ENCODE measurements at places on chromosomes 7 and 10. TPM values are rescaled to one million over a fixed set of nuclear protein-coding genes. Genes with fewer than 3 reads are reported as not detected.

ABCB8 gene
- total RNA-seq: 61.5 TPM

CPA2 gene
- total RNA-seq: not detected

COX19 gene
- 17.0 TPM for total RNA-seq

TUBB8 gene
- not detected for total RNA-seq

VSTM4 gene
- total RNA-seq: 49.4 TPM

CYP2E1 gene
- total RNA-seq: 1.9 TPM

EBF3 gene
- total RNA-seq: not detected

GRCh38 chr7:33853361-33854062 is 51.8 kb upstream of the BMPER start:
- no peaks in the 10 kb centered on the region for H3K36me3 ChIP-seq
- no peak for DNase-seq
- H3K27ac ChIP-seq: no peak overlapping the region
- peaks cover 2% of the 10 kb centered on the region for H3K4me1 ChIP-seq

DNA sequence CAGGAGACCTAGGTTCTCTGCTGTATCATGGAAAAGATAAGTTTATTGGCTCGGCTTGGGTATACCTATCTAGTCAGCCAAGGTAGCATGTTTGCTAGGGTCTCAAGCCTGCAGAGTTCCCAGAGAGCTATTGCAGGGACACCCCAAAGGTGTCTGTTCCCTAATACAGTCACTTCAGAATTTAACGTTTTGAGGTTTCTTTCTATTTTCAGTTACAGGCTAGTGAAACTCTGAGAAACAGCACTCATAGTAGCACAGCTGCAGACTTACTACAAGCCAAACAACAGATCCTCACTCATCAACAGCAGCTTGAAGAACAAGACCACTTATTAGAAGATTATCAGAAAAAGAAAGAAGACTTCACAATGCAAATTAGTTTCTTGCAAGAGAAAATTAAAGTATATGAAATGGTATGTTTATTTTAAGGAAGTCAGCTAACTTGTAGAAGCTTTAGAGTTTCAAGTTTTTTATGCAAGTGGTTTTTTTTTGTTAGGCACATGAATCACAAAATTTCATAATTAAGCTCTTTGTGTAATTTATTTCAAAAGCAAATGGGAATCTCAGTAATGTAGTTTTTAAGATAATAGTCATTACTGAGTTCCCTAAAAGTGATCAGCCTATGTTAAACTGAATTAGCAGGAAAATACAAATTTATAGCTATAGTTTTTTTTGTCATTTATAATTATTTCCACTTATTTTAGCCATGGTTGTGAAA is 54.9 kb downstream of the AKAP9 start:
- no peak for DNase-seq
- H3K36me3 ChIP-seq: peaks cover 8% of the 10 kb centered on the region
- H3K27me3 ChIP-seq: no peaks in the 10 kb centered on the region
- H3K4me3 ChIP-seq: no peak overlapping the region
- no peak overlapping the region for H3K27ac ChIP-seq

DNA sequence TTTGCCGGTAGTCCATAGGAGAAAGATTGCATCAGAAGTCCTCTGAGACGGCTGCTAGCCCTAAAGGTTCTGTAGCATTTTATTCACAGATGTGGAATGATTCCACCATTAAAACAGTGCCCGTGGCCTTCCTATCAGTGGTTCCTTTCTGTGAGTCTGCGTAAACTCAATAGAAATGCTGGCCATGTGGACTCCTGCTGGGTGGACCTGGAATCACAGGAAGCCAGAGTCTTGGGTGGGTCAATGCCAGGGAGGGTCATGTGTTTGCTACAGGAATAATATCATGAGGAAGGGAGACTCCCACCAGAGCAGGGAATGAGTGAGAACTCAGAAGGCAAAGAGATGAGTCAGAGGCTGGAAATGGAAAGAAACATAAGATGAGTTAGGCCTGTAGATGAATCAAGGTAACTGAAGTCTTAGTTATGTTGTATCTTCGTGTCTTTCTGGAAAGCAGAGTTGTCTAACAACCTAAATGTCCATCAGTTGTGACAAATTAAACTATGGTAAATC is 410.4 kb upstream of the AUTS2 start:
- no peaks in the 10 kb centered on the region for H3K27me3 ChIP-seq
- no peak overlapping the region for H3K4me3 ChIP-seq
- peaks cover 8% of the 10 kb centered on the region for H3K4me1 ChIP-seq
- H3K27ac ChIP-seq: no peak overlapping the region
- H3K36me3 ChIP-seq: no peaks in the 10 kb centered on the region
- no peak for DNase-seq

DNA sequence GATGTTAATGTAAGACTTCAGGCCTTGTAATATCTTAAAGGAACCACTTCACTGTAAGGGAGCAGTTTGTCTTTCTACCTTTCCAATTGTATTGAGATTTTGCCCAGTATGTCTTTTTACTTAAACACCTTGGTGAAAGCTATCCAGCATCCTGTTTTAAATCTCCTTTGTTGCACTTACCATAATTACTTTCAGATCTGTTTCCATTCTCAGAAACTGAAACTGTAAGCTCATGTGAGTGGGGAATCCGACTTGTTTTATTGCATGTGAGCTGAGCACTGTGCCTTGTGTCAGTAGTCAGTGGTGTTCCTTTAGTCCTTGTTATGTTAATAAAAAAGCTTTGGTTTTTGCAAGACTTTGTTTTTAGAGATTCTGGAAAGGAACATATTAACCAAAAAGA is 42.2 kb downstream of the BMPR1A start:
- H3K4me3 ChIP-seq: no peak overlapping the region
- H3K27me3 ChIP-seq: no peaks in the 10 kb centered on the region
- H3K4me1 ChIP-seq: no peaks in the 10 kb centered on the region
- H3K27ac ChIP-seq: no peak overlapping the region

- no peaks in the 10 kb centered on the region for H3K4me1 ChIP-seq
- no peaks in the 10 kb centered on the region for H3K27me3 ChIP-seq
- H3K36me3 ChIP-seq: no peaks in the 10 kb centered on the region
- H3K4me3 ChIP-seq: no peak overlapping the region
These were observed 13.0 kb downstream of the DPY19L1 start for GRCh38 chr7:35024298-35024697.

DNA sequence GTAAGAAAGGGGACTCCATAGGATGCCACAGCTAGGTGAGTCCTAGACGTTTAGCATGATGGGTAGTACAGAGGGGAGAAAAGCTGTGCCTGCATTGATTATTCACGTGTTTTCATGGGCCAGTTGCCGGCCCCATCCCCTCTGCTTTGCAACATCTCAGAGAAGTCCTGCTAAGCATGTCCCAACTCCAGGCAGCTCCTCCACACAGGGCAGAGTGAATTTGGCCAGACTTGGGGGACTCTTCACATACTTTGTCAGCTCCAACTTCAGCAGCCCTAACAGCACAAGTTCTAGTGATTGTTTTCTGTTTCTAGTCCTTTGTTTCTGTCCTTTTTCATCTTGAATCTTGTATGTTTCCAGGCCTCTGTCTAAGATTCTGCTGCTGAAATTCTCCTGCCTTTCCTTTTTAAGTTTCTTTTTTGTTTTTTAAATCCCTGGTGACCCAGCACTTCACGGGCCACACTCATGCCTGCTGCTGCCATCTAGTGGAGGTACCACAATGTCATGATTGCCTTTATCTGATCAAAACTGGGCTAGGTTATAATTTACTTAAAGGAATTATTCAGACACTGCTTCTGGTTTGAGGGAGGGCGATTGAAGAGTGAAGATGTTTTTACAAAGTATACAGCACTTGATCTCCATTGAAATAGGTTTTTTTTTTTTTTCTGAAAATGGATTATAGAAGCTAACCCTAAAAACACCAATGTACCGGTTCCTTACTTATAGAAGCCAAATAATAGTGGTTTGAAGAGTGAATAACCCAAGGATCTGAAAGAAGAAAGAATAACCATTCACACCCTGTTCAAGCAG is 276.9 kb downstream of the CSTF2T start:
- no peaks in the 10 kb centered on the region for H3K27me3 ChIP-seq
- DNase-seq: peak; percentile 81
- H3K4me1 ChIP-seq: peaks cover 20% of the 10 kb centered on the region
- H3K27ac ChIP-seq: peak overlapping the region; percentile 79

GRCh38 chr7:84291756-84292155 is 97.2 kb upstream of the SEMA3A start:
- no peak overlapping the region for H3K4me3 ChIP-seq
- no peaks in the 10 kb centered on the region for H3K36me3 ChIP-seq
- no peaks in the 10 kb centered on the region for H3K27me3 ChIP-seq
- no peak overlapping the region for H3K27ac ChIP-seq
- no peaks in the 10 kb centered on the region for H3K4me1 ChIP-seq

DNA sequence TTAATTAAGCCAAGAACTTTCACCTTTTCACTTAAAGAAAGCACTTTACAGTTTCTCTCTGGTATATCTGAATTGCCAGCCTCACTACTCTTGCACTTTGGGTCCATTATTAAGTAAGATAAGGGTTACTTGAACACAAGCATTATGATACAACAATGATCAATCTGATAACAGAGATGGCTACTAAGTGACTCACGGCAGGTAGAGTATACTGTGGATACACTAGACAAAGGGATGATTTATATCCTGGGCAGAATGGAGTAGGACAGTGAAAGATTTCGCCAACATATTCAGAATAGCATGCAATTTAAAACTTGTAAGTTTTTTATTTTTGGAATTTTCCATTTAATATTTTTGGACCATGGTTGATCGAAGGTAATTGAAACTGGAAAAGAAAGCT is 34.3 kb upstream of the ITGB8 start:
- no peaks in the 10 kb centered on the region for H3K4me1 ChIP-seq
- no peaks in the 10 kb centered on the region for H3K27me3 ChIP-seq
- no peaks in the 10 kb centered on the region for H3K36me3 ChIP-seq
- H3K4me3 ChIP-seq: no peak overlapping the region

GRCh38 chr7:127041689-127042452 is 210.9 kb downstream of the GRM8 start:
- H3K4me3 ChIP-seq: no peak overlapping the region
- H3K36me3 ChIP-seq: no peaks in the 10 kb centered on the region
- no peak for DNase-seq

DNA sequence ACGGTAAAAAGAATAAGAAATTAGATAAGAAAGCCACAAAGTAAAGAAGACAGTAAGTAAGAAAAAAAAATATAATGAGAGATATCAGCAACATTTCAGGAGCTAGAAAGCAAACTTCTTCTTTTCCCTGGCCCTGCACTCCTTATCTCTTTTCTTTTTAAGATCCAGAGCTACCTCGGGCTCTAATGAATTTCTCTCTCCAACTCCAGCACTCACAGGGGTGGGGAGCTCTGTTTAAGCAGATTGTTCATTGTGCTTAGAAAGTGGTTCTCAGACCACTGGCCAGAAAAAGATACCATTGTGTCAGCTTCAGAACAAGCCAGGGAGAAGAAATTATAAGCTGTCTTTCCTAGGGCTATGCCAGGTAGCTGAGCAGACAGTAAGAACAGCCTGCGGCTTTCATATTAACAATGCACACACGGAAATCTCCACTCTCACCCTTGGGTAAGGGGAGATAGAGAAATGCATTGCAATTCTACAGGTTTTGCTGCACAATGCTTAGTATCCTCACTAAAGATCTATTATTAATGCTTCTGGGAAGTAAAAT is 19.3 kb downstream of the OR2F1 start:
- H3K4me3 ChIP-seq: no peak overlapping the region
- H3K27me3 ChIP-seq: no peaks in the 10 kb centered on the region
- no peak overlapping the region for H3K27ac ChIP-seq
- no peak for DNase-seq

- peak; percentile 66 for DNase-seq
- no peak overlapping the region for H3K27ac ChIP-seq
- peaks cover 8% of the 10 kb centered on the region for H3K4me1 ChIP-seq
These were observed 73.2 kb downstream of the VCL start for GRCh38 chr10:74071157-74071556.

DNA sequence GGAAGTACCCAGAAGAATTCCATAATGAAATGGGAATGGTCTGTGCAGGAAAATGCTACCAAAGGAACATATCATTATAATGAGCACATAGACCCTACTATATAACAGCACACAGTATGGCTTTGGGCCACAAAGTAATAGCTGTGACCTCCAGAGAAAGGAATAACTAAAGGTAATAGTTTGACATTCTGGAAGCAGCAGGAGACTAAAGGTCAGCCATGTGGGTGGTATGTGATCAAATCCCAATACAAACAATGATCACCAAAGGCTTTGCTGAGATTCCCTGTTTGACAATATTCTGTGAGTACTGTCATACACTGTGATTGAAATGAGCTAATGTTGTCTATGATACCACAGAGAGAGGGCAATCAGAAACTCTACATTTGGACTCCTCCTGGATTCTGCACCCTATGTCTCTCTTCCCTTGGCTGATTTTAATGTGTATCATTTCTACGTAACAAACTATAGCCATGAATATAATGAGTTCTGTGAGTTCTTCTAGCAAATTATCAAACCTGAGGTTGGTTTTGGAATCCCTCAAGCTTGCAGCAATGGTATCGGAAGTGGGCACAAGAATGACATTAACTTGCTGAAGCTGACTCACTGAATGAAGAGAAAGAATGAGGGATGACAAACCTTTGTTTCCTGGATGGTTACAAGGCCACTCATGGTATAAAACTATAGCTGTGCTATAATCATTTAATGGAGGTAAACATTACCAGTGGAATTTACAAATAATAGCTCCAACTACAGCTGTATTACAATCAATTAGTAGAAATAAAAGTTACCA is 99.6 kb downstream of the JMJD1C start:
- no peaks in the 10 kb centered on the region for H3K4me1 ChIP-seq
- DNase-seq: no peak
- no peak overlapping the region for H3K4me3 ChIP-seq

GRCh38 chr10:7752251-7752650 is 35.5 kb downstream of the KIN start:
- H3K27me3 ChIP-seq: no peaks in the 10 kb centered on the region
- no peak overlapping the region for H3K27ac ChIP-seq
- peaks cover 20% of the 10 kb centered on the region for H3K36me3 ChIP-seq
- no peaks in the 10 kb centered on the region for H3K4me1 ChIP-seq
- DNase-seq: no peak

- no peak overlapping the region for H3K4me3 ChIP-seq
- no peak for DNase-seq
- H3K27ac ChIP-seq: no peak overlapping the region
- H3K4me1 ChIP-seq: no peaks in the 10 kb centered on the region
- H3K27me3 ChIP-seq: no peaks in the 10 kb centered on the region
These were observed 4.9 kb upstream of the ZSCAN21 start for GRCh38 chr7:100044718-100045117.

DNA sequence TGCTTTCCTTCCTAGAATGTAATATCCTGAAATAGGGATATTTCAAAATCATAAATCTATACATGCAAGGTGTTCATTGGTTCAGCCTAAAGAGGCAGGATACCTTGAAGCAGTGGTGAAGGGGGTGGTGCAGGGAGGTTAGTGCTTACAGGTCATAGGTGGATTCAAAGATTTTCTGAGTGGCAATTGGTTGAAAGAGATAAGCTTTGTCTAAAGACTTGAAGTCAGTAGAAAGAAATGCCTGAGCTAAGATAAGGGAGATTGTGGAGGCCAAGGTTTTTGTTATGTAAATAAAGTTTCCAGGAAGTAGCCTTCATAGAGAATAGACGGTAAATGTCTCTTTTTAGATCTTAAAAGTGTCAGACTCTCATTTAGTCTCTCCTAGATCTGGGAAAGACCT is 741.2 kb upstream of the ZWINT start:
- no peak overlapping the region for H3K4me3 ChIP-seq
- no peak for DNase-seq
- no peaks in the 10 kb centered on the region for H3K36me3 ChIP-seq
- no peaks in the 10 kb centered on the region for H3K27me3 ChIP-seq
- H3K27ac ChIP-seq: no peak overlapping the region
- no peaks in the 10 kb centered on the region for H3K4me1 ChIP-seq

- H3K27ac ChIP-seq: no peak overlapping the region
- no peak for DNase-seq
- H3K27me3 ChIP-seq: no peaks in the 10 kb centered on the region
- H3K4me3 ChIP-seq: no peak overlapping the region
- no peaks in the 10 kb centered on the region for H3K4me1 ChIP-seq
These were observed 234.5 kb upstream of the MEOX2 start for GRCh38 chr7:15920953-15921352.

Data from lung (tissue), 17 donors.